Activated CD4-positive, alpha-beta T cell treated with anti-CD3 and anti-CD28 coated beads, Interleukin-10, Interleukin-2, amounts not matched to agents 100 ng/mL and 50 ng/mL, durations not matched to agents 16 hours and 8 hours (primary cell): ENCODE measurements at places on chromosomes 5 and 9.

GRCh38 chr9:91736311-91736710 is 213.7 kb downstream of the ROR2 start:
- DNase-seq = no peak

- DNase-seq = no peak
These were observed 57.3 kb downstream of the UBE2QL1 start for GRCh38 chr5:6505783-6506557.

DNA sequence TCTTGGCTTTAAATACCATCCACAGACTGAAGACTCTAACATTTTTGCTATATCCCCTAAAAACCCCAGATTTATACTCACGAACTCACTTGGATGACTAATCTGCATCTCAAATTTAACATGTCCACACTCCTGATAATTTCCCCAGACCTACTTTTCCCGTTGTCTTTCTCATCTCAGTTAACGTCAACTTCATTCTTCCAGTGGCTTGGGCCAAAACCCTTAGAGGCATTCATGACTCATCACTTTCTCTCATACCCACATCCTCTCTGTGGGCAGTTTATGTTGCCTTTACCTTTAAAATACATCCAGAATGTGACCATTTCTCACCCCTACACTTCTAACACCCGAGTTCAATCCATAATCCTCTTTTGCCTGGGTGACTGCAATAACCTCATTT is 96.7 kb downstream of the EDIL3 start:
- DNase-seq = peak; percentile 16

GRCh38 chr9:107465467-107466451 is 23.8 kb downstream of the KLF4 start:
- peak; percentile 50 for DNase-seq

DNA sequence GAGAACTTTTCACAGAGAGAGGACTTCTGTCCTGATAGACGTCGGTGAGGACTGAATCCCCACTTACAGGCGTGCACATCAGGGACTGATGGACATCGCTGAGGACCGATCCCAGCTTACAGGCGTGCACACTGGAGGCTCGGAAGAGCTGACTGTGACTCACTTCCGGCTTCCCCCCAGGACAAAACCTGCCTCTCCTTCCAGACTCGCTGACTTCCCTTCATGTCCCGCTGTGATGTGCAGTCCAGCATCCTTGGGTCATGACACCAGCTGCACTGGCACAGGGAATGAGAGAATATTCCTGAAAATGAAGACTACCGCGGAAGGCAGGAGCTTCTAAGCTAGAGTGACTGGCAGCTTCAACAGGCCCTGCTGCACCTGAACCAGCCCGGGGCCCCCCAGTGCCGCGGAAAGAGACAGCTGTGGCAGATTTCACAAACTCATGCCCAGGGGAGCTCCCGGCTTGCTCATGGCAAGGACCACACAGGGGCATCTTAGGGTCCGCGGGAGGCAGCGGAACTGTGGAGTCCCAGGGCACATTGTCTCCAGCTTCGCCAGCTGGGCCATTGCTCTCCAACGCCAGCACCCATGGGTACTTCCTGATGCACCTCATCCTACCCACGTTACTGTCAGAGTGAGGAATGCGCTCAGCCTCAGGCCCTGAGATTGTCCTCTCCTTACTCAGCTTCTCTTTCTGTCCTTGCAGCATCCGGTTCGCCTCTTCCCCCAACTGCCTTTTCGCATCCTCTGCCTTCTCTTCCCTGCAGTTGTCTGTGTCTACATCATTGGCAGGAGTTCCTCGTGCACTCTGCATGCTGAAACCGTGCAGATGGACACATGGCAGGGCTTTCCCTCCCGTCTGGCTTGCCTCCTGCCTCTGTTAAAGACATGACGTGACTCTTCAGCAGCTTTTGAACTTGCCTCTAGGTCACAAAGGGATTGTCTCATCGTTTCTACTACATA is 29.5 kb downstream of the SURF6 start:
- DNase-seq = no peak

DNA sequence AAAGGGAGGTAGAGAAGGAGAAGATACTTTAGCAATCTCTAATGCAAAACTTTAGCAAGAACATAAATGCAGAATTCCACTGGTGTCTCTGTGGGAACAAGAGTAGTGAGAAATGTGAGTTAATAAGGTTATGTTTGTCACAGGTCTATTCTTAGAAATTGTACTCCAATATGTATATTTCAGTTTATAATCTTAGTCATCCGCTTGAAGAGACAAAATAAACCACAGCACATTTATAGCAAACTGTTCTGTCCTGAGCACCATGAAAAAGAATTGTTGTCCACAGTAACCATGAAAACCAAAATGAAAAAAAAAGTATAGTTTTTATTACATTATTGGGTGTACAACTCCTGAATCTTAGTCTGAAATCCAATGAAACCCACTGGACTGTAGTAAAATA is 93.6 kb upstream of the TSLP start:
- DNase-seq = no peak

DNA sequence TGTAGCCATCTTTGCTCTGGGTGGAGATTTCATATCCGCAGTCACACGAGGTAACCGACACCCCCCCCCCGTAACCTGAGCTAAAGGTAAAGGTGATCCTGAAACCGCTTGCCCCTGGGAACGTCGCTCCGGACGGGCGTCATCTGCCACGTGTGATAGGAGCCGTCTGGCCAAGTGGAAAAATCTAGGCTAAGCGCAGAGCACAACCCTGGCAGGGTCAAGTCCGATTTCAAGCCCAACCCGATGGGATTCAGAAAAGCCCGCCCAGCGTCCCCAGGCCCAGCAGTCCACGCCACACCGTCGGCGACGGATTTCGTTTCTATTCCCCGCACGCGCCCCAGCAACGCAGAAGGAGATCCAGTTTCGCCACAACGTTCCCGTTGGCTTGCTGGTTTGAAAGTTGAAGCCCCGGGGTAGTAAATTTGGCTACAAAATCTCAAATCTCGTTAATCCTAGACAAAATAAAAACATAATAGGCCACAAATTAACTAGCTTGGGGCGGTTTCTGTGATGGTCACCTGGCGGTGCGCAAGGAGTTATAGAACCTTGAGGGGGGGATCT is 32.4 kb upstream of the NFIB start:
- DNase-seq = no peak

GRCh38 chr5:10973316-10973715 is 212.3 kb upstream of the DAP start:
- DNase-seq = no peak

DNA sequence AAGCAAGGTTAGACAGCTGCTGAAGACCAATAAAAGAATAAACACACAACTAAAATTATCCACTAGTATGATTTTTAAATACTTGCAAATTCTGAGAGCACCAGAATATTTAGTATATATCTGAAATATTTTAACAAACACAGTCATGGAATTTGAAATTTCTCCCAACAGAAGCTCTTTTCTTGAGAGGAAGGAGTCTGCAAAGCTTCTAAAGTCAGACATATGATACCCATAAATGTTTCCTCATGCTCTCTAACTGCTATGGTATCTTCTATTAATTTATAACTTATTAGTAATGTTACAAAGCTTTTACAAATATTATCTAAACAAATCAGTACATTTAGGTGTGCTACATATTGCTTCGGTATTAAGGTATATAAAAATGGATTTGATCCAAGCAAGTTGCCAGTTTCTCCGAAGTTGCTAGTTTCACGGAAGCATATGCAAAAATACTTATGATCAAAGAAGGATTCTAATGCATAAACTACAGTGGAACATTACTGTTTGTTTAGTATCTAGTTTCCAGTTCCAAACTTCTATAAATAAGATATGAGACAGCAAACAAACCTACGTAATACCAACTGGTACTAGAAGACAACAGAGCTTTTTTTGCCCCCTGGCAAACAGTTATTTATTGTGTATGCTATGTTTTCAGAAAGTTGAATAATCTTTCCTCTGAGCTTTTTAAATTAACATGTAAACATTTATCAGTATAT is 22.0 kb downstream of the FNIP1 start:
- DNase-seq = no peak

DNA sequence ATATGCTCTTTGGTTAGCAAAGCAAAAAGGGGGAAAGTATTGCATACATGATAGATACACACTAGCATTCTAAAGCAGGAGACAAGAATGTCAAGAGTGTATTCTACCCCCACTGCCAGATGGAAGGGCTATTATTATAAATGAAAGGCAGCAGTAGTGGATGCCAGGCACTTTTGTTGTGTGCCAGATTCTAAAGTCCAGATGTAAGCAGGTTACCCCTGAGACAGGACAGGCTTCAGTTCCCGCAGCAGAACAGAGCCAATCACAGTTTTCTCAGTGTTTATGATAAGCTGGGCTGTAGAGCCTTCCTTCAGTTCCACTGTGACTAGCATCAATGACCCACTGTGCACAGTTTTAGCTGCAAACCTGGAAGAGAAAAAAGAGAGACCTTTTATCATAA is 226.6 kb upstream of the TBCA start:
- DNase-seq = no peak

DNA sequence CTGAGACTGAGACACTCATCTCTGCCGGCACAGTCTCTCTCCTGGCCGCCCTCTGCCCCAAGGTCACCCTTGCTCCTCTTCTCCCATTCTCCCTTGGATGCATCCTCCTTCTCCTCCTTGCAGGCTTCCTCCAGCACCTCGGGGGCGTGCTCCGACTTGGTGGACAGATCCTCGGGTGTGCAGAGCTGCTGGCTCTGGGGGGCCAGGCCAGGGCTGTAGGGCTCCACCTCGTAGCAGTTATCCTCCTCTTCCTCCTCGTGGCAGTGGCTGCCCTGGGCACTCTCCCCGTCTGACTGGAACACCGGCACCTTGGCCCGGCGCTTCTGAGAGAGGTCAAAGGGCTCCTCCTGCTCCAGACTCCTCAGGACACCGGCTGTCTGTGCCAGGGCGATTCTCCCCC is 63.3 kb downstream of the ZNF366 start:
- no peak for DNase-seq

DNA sequence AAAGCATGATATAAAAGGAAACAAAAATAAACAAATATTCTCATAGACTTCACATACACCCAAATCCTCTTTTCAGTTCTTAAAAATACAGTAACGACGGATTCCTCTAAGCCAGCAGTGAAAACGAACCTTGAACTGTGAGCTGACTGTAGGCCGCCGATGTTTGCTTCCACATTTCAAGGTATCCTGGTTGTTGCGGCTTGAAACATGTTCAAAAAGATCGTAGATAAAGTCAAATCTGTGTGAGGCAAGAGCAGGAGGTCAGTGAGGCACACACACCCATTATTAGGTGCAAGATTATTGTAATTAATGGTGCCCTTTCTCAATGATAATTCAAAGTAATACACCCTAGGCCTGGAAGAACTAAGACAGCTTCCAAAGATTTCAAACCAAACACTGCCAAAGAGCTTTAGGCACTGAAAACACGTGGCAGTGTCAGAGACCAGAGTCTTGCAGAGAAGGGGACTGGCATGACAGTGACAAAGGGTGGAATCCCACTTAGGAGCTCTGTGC is 141.2 kb upstream of the RETREG1 start:
- no peak for DNase-seq

GRCh38 chr5:143896966-143897365 is 85.0 kb downstream of the HMHB1 start:
- DNase-seq = no peak

- DNase-seq = no peak
These were observed 108.2 kb upstream of the MPDZ start for GRCh38 chr9:13387734-13388067.

DNA sequence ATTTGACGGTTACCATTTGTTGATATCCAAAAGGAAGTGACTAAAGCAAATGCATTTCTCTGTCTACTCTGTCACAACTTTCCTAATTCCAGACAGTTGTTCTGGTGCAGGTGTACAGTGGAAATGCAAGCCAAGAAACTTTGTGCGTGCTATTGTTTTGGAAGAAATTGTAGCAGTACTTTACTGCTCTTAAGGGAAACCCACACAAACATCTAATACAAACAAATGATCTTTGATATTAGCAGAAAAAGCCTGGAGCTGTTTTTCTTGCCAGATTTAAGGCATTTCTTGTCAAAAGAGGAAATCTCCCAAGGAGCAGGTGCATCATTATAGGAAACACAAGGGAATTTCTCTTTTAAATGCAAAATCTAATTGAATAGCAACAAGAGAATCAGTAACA is 2.0 kb downstream of the SNCAIP start:
- DNase-seq = no peak

- no peak for DNase-seq
These were observed 103.4 kb upstream of the SPRY4 start for GRCh38 chr5:142428036-142428772.

GRCh38 chr5:112574536-112574935 is 155.5 kb upstream of the EPB41L4A start:
- DNase-seq = no peak

DNA sequence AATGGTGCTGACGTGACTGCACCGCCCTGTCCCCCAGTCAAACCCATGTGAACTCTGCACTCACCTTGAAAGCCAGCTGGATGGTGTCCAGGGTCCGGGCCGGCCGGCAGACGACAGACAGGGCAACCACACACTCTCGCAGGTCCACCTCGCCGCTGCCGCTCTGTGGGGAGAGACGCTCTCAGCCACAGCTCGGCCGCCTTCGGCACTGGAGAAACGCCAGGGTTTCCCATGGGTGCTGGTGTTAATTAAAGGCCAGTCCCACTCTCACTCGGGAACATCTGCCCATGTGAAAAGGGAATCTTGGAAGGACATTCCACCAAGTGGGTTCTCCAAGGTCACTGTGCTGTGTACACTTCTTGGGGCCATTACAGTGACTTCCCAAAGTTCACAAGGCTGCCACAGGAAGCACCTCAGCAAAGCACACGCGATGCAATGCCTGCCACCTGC is 25.5 kb upstream of the SLC6A3 start:
- DNase-seq = no peak

- no peak for DNase-seq
These were observed 10.8 kb upstream of the NIPAL4 start for GRCh38 chr5:157449011-157449723.

- no peak for DNase-seq
These were observed 10.4 kb upstream of the CRB2 start for GRCh38 chr9:123345567-123345955.

DNA sequence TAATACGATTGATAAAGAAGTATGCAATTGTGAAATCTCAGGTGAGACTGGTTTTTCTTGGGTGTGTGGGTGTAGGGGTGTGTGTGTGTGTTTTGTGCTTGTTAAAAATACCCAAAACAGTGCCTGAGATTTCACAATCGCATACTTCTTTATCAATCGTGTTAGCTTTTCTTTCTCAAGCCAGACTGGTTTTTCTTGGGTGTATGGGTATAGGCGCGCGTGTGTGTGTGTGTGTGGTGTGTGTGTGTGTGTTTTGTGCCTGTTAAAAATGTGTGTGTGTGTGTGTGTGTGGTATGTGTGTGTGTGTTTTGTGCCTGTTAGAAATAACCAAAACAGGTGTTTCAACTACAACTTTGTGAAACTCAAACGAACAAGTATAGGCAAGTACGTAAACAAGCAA is 53.7 kb downstream of the CERT1 start:
- no peak for DNase-seq

- no peak for DNase-seq
These were observed 19.0 kb downstream of the CTXN3 start for GRCh38 chr5:127667926-127668325.

GRCh38 chr9:101333926-101334702 is 50.7 kb downstream of the BAAT start:
- DNase-seq = no peak

- DNase-seq = no peak
These were observed 97.2 kb downstream of the MVB12B start for GRCh38 chr9:126423916-126424185.

- DNase-seq = no peak
These were observed 491.5 kb downstream of the IRX1 start for GRCh38 chr5:4087110-4087509.
